ENCODE measurements at places on chromosomes 2 and 18.

GRCh38 chr2:229257985-229258384 is 13.1 kb downstream of the PID1 start:
- DNase-seq = no peak

GRCh38 chr2:28505361-28505760 is 9.5 kb downstream of the PLB1 start:
- DNase-seq = no peak

GRCh38 chr2:46267616-46268015 is 29.6 kb upstream of the EPAS1 start:
- DNase-seq = no peak

DNA sequence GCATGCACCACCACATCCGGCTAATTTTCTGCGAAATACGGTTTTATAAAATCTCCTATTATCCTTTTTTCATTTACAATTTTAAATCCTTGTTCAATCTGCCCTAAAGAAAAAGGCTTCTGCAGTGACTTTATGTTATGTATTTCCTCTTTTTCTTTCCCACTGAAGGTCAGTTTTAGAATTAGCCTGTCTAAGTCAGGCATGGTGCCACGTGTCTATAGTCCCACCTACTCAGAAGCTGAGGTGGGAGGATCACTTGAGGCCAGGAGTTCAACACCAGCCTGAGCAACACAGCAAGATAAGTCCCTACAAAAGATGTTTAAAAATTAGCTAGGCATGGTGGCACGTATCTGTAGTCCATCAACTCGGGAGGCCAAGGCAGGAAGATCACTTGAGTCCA is 39.8 kb upstream of the TNFRSF11A start:
- no peak for DNase-seq

DNA sequence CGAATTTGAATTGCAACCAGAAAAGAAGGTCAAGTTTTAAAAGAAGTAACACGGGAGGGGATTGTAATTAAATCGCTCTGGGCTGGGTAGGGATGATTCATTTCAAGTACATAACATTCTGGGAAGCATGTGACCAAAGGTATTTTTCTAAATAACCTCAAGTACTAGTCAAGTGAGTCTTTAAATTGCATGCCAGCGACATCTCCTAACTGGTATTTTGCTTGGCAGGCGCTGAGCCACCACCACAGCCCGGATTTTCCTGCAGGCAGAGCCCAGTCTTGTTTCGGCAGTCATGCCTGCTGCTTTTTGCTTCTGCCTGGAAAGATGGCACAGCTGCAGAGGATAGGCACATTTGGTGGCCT is 33.7 kb upstream of the NPAS2 start:
- DNase-seq = no peak

DNA sequence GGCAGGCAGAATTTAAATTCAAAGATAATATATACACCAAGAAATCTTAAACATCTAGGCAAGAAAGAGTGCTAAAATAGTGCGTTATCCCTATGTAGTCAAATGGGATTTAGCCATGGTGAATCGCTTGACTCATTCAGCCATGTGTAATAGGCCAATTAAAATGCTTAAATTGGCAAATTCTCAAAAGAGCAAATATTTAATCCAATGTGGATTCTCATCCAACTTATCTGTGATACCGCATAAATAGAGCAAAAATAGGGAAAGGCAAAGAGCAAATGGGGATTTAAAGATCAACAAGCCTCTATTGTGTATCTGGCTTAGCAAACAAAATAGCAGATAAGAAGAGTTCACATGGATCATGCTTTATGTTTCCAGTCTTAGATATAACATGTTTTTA is 123.2 kb upstream of the RPRM start:
- DNase-seq = no peak

DNA sequence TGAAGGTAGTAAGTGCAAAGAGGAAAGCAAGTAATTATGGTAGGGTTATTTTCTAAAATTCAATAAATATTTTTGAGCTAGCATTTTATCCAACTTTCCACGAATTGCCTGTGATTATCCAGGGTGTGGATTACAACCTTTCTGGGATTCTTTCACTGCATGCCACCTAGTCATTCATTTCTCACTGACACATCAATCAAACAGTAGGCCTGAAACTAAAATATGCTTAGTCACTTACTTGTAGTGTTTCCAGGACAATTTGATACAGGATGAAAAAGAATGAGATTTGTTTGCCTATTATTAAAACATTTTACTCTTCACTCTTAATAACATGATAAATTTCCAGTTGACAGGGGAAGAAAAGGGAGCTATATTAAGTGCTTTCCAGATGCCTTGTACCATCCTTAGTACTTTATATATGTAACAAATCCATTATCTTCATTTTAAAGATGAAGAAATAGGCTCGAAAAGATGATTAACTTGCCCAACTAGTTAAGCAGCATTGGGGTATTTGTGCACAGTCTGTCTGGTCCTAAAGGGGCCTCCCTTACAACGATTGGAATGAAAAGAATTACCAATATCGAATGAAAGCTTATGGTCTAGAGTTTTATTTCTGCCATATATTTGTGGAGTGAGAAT is 70.4 kb downstream of the KCTD1 start:
- DNase-seq = no peak

- no peak for DNase-seq
Observed at GRCh38 chr2:109013051-109013450, 24.0 kb upstream of the EDAR start.

DNA sequence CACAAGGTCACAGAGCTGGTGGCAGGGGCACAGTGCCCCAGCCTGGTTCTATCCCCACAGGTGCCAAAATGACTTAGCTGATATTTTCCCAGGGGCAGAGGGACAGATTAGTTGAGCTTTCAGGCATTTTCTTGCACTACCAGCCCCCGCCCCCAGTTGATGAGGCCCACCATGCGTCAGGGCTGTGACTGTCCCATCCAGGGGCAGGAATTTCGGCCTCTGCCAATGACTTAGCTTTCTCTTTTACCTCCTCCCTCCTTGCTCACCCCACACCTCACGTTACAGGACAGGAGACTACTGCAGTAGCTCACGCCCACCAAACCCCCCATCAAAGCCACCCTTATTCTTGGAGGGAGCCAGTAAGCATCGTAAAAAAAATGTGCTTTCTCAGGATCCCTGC is 31.5 kb downstream of the MRO start:
- DNase-seq = no peak

- no peak for DNase-seq
Observed at GRCh38 chr2:9373047-9373446, 50.3 kb downstream of the ITGB1BP1 start.

DNA sequence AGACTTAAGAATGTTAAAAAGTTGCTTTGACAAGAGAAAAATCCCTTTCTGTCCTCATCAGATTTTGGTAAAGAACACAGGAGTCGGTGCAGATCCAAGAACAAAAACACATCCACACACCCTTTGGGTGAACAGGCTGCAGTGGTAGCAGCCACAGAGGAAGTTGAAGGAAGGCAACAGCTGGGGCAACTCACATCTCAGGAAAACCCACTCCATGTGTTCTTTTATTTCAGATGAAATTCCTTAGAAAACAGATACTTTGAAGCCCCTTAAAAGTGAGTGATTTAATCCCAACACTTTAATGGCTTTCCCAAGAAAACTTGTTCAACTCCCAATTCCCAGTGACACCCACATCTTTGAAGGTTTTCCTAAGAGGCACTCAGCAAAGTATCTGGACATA is 271.3 kb downstream of the ICOS start:
- DNase-seq = no peak

- DNase-seq = no peak
Observed at GRCh38 chr2:47346107-47346506, 56.8 kb upstream of the MSH2 start.

- no peak for DNase-seq
Observed at GRCh38 chr2:10883801-10884478, 27.8 kb upstream of the KCNF1 start.

- DNase-seq = no peak
Observed at GRCh38 chr18:72762515-72763122, 105.2 kb downstream of the NETO1 start.

- DNase-seq = no peak
Observed at GRCh38 chr18:75045272-75045671, 163.7 kb downstream of the PTGR3 start.

DNA sequence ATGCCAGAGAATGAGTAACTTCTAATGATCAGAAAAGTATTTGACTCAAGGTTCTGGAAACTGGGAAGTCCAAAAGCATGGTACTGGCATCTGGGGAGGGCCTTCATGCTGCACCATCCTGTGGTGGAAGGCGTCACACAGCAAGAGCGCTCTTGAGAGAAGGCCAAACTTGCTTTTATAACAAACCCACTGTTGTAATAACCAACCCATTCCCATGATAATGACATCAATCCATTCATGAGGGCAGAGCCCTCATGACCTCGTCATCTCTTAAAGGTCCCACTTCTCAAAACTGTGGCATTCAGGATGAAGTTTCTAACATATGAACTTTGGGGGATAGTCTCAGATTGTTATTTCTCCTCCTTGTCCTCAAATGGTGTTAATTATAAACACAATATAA is 67.8 kb downstream of the COA5 start:
- no peak for DNase-seq

- no peak for DNase-seq
Observed at GRCh38 chr2:144774809-144775208, 254.9 kb upstream of the ZEB2 start.

Measured in activated T-helper 1 cell treated with anti-CD3 and anti-CD28 coated beads, Interleukin-2, amount 50 U/mL, for 16 hours (primary cell).